Activated CD8-positive, alpha-beta memory T cell treated with anti-CD3 and anti-CD28 coated beads for 1 hour (primary cell): ENCODE measurements at places on chromosomes 4 and X.

DNA sequence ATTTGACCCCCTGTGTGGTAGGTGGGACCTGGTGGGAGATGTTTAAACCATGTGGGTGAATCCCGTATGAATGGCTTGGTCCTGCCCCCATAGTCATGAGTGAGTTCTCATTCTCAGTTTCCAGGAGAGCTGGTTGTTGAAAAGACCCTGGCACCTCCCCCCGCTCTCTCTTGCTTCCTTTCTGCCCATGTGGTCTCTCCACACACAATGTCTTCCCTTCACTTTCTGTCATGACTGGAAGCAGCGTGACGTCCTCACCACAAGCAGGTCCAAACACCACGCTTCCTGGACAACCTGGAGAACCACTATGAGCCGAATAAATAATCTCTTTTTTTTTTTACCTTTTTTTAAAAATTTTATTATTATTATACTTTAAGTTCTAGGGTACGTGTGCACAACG lies 3.5 kb upstream of the CSF2RA start:
- no peak for DNase-seq

GRCh38 chr4:167893531-167893930 lies 198.8 kb upstream of the ANXA10 start:
- no peak for DNase-seq

GRCh38 chr4:83328521-83329187 lies 6.0 kb downstream of the HPSE start:
- no peak for DNase-seq

GRCh38 chr4:127598656-127599055 lies 34.1 kb upstream of the INTU start:
- DNase-seq: no peak

GRCh38 chrX:133666256-133666655 lies 251.0 kb upstream of the GPC4 start:
- DNase-seq: no peak

DNA sequence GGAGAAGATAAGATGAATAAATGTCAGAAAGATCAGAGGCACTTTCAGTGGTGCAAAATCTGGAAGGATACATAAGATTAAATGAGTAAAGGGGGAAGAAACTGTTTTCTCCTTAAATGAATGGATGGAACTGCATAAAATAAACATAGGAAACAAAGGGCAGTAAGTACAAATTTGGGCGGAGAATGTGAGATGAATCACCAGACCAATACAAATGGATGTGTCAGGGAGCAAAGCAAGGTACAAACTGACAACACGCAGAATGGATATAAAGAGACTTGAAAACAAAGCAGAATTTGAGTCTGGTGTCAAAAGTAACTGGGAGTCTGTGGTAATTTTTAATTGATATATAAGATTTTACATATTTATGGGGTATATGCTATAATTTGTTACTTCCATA lies 175.3 kb upstream of the PCDH18 start:
- DNase-seq: no peak

- DNase-seq: no peak
These were observed 246.4 kb downstream of the FBXO8 start for GRCh38 chr4:174037049-174037448.

DNA sequence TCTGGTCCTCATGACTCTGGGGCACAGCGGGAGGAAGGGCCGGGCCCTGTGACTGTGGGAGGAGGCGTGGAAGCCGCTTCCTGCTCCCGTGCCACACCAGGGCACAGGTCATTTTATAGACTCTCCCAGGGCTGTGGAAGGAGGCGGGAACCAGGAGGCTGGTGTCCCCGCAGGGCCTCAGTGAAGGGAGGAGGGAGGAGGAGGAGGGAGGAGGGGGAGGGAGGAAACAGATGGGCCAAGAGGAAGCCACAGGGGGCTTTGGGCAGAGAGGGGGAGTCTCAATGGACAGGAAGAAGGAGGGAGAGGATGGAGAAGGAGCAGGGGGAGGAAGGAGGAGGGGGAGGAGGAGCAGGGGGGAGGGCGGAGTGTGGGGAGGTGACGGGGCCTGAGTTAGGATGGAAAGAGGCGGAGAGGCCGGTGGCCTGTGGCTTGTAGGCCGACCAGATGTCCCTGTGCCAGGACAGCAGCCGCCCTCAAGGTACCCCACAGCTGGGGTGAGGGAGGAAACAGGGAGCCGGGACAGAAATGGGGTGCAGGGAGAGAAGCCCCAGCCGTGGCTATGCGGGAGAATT lies 6.2 kb upstream of the PLCXD1 start:
- DNase-seq: no peak

DNA sequence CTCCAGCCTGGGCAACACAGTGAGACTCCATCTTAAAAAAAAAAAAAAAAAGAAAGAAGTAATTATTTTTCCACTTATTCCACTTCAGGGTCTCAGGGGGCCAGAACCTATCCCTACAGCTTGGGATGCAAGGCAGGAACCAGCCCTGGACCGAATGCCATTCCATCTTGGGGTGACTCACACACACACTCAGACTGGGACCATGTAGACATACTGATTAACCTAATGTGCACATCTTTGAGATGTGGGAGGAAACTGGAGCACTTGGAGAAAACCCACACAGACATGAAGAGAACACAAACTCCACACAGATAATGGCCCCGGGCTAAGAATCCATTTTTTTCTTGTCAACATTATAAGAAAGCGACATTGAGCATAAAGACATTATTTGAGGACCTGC lies 132.5 kb downstream of the PTTG2 start:
- DNase-seq: no peak

DNA sequence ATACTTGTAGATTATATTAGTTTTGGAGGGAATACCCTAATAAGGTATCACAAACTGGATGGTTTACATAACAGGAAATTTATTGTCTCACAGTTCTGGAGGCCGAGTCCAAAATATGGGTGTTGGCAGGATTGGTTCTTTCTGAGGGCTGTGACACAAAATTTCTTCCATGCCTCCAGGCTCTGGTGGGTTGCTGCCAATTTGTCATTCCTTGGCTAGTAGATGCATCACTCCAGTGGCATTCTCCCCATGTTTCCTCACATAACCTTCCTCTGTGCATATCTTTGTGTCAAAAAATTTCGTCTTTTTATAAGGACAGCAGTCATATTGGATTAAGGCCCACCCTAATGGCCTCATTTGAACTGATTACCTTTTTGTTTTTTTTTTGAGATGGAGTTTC lies 49.3 kb downstream of the APELA start:
- no peak for DNase-seq

GRCh38 chrX:2224161-2224560 lies 276.6 kb downstream of the DHRSX start:
- no peak for DNase-seq

- DNase-seq: no peak
These were observed 19.8 kb downstream of the BEX3 start for GRCh38 chrX:103396186-103396585.

DNA sequence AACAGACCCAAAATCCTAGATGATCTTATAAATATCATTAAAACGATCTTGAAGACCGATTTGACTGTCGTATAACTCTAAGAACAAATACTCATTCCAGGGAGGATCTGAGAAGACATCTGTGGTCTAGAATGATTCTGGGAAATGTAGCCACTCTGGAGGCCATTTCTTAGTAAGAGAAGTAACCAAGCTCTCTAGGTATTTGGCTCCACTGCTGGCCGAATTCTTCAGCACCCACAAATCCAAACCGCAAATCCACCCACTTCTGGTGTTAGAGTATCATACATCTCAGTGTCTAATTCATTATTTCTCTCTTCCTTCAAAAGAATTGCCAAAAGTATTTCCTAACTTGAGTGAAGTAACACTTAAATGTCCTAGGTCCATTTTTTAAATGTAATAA lies 23.9 kb downstream of the KLHL5 start:
- DNase-seq: no peak

- DNase-seq: no peak
These were observed 33.9 kb downstream of the CPLX1 start for GRCh38 chr4:791898-792625.

GRCh38 chrX:46683048-46683447 lies 75.9 kb downstream of the SLC9A7 start:
- no peak for DNase-seq

DNA sequence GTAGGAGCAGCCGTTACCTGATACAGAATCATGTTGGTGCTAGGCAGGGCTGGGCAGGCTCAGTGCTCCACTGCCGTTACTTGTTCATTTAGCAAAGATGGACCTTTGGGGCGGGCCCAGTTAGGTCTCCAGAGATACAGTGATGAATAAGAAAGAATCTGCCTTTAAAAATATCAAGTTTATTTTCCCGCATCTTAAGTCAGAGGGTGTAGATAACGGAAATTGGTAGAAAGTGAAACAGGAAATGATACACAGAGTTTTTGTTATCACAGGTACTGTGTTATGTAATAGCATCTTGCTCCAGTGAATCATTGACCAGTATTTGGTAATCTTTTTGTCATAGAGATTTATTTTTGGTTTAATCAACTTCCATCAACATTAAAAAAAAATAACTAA lies 5.5 kb downstream of the TMEM131L start:
- DNase-seq: no peak

DNA sequence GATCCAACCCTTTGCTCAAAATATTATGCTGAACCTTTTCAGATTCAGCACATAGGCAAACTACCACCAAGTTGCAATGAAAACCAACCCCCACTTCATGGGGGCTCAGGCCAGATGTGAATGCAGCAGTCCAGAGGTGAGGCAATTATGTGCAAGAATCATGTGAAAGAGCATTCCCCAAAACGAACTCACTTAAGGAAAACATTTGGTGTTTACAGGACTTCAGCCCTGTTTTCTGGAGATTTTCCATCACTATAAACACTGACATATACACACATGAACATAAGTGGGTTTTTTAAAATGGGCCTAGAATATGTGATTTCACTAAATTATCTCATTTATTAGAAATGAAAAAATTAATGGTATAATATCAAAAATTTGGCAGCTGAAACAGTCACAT lies 31.5 kb downstream of the BMP3 start:
- DNase-seq: no peak

DNA sequence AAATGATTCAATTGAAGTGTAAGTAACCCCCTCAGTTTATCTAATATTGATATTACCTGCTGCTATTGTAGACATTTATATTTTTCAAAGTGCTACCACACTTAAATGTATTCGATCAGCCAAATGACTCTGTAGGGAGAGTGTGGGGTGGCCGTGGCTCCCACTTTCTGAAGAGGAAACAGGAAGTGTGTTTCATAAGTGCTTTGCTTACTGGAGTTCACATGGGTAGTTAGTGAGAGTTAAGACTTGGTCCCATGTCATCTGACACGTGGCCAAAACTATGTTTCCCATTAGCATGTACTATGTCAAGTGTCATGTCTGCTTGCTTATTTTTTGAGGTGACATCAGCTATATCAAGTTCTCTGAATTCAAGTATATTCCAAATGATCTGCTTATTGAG lies 308.1 kb upstream of the GATB start:
- no peak for DNase-seq

DNA sequence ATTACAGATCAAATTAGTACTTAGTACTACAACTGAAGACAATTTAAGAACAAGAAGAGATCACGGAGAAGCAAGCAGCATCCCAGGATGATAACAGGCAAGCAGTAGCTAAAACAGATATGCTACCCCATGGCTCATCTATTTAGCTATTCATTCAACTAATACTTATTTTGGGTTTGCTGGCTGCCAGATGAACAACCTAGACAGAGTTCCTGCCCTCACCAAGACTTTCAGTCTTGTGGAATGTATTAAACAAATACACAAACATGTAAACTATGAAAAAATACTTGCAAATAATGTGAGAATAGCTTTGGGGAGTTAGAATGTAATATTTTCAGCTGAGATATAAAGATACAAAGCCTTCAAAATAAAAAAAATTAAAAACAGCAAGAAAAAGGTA lies 2.4 kb upstream of the CORIN start:
- DNase-seq: no peak

DNA sequence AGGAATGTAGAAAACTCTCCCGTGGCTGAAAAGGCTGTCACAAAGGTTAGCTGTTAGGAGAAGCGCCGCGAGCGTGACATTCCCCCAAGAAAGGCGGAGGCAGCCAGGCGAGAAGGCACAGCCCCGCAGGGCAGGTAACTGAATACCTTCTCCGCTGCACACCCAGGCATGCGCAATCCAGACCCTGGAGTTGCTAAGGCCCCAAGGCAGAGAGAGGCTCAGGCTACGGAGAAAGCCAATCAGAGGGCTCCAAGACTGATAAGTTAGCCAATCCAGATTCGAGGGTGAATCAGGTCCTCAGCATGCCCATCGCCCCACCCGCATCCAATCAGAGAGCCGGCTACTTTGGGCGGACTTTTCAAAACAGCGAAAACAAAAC lies 485 bp upstream of the CCNG2 start:
- peak; percentile 93 for DNase-seq

GRCh38 chrX:11406109-11406765 lies 113.0 kb downstream of the AMELX start:
- DNase-seq: no peak

- DNase-seq: no peak
These were observed 262.5 kb downstream of the FBXW7 start for GRCh38 chr4:152273343-152273742.

DNA sequence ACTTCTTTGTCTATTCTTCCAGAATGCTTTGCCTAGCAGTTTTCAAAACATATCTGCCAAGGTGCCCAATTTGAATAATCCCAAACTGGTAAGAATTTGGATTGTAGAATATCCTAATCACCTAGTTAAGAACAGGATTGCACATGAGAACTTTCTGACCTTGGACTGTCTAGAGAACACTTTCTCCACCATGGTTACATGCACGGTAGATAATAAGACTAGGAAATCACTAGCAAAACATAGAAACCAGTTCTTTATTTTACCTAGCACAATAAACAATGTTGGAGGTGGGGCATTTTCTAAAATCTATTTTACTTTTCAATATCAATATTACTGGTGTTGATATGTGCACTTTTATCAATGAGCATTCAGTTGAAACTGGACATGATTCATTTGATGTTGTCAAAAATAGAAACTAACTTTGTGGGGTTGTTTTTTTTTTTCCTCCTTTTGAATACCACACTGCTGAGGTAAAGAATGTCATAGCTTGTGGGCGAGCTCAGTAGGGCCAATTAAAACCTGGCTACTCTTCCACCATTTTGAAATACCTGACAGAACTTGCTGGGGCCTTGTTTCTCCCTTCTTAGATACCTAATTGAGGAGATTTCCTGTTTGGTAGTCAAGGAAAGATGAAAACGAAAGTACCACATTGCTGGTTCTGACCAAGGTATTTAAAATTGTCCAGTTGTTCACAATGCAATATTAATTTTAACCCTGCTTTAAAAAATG lies 10.4 kb downstream of the MID1IP1 start:
- DNase-seq: no peak

DNA sequence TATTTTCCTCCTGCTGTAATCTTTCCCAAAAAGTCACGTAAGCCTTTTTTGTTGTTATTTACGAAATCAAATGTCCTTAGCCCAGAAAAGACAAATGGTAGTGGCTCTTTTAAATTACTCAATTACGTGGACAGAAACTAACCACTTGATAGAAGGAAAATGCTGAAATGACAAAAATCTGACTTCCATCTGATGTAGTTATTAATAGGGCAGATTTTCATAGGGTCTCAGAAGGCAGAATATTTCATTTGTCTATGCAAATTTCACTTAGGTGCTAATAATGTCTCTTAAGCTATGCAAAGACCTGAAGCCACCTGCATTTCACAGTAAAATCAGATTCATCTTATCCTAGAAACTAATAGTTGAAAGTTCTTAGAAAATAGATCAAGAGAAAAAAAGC lies 295.7 kb downstream of the TMA16 start:
- DNase-seq: no peak

GRCh38 chrX:42973321-42973720 lies 195.4 kb upstream of the PPP1R2C start:
- DNase-seq: no peak

- DNase-seq: no peak
These were observed 434.3 kb upstream of the FAT1 start for GRCh38 chr4:187158003-187158402.
